Midbrain (tissue), 1 donor: ENCODE measurements at places on chromosomes 5 and 9.

GRCh38 chr5:179805070-179805528 is 1.6 kb downstream of the MGAT4B start:
- DNase-seq = no peak

DNA sequence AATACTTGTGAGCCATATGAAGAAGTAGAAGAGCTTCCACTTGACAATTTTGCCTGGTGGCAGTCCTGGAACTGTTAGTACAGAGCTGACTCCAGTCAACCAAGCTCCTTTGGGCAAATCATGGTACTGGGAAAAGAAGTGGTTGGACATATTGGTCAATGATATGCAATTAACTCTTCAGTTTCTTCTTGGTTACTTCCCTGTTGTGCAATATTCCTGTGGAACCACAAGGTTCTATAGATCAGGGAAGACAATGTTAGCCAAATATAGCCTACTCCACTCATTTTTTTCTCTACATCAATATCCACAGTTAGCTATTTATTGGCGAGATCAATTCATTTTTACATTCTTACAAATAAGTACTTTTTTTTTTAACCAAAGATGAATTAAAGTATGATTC is 14.4 kb upstream of the GDA start:
- no peak for DNase-seq

DNA sequence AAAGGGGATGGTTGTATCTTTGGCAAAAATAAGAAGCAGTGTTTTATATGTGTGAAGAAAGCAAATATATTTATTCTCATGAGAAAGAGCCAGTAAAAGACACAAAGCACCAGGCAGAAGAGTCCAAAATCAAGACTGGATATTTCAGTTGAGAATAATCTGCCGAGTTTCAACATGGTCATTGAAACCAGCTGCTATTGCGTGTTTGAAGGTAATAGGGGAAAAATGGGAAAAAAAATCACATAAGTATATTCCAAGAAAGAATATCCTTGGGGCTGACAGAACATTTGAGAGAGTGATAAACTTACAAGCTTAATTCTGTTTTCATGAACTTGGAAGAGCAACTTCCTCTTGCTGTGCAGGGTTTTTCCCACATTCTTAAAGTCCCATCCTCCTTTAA is 79.9 kb downstream of the ISOC1 start:
- no peak for DNase-seq

GRCh38 chr5:40486437-40487275 is 193.1 kb upstream of the PTGER4 start:
- peak; percentile 39 for DNase-seq

DNA sequence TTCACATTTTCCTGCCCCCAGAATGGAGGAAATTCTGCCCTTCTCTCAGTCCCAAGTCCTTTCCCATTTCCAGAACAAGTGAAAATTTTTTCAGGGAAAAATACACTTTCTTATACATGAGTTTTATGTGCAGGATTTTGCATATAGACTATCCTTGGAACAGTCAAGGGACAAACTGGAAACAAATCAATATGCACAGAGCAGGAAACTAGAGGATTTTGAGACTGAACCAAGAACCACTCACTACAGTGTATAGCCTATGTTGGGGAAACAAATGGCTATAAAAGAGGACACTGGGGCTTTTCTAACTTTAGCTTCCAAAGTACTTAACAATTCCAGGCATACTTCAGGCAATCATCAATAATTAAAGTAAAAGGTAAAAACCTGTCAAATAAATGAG is 1036.1 kb upstream of the ARRDC3 start:
- DNase-seq = no peak

GRCh38 chr5:56506211-56506965 is 273.3 kb upstream of the ANKRD55 start:
- no peak for DNase-seq

DNA sequence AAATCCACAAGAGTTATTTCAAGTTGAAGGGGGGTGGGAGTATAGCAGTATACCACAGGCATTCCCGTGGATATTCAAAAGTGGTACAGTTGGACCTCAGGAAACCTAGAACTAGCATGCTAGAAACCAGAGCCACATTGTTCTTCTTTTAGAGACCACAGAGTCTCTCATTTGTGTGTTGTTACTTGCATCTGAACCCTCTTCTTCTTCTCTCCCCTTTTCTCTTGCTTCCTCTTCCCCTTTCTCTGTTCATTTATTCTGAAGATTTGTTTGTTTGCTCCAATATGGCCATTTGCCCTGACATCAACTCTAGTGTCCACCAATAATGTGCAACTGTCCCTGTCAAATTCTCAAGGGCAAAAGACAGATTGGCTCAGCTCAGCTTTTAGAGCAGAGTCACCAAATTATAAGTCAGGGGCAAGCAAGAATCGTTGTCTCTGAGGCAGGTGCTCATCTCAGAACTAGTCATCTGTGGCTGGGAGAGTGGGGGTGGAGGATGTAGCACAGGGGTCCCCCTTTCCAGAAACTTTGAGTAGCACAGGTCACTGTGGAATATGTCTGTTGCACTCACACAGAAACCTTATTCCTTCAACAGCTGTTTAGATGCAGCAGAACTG is 321.1 kb downstream of the ARRDC3 start:
- DNase-seq = no peak

DNA sequence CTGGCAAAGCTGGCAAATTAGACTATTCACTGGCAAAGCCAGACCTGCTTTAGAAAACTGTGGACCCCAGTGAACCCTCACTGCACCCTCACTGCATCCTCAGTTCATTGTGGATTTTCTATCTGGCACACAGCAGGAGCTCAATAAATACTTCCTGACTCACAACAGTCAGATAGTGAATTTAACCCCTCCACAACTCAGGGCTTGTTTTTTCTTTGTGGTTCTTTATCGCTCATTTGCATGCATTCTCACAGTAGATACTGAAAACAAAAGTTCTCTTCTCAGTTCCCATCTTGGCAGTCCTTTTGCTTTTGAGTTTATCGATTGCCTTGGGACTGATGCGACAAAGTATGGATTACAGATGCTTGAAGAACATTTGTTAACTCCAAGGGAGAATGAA is 99.8 kb downstream of the ACTL7B start:
- DNase-seq = no peak

- no peak for DNase-seq
Observed at GRCh38 chr9:137593176-137593575, 2.9 kb upstream of the ZMYND19 start.

DNA sequence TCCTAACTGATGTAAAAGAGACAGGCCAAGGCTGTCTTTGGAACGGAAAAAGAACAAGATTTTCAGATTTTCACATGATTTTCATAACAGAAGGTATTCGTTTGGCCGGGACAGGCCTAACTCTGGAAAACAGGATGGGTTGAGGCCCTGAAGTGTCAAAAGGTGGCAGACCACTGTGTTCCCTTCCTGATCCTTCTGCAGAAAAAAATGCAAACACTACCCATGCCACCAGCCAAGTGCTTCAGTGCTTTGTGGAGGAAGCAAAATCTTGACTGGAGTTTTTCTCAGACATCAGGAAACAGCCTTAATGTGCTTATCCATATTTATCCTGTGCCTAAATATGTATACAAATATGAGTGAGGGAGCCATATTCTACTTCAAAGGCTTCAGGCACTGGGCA is 113.5 kb upstream of the IL6ST start:
- DNase-seq = no peak

- DNase-seq = no peak
Observed at GRCh38 chr5:144864118-144864517, 693.4 kb downstream of the KCTD16 start.

DNA sequence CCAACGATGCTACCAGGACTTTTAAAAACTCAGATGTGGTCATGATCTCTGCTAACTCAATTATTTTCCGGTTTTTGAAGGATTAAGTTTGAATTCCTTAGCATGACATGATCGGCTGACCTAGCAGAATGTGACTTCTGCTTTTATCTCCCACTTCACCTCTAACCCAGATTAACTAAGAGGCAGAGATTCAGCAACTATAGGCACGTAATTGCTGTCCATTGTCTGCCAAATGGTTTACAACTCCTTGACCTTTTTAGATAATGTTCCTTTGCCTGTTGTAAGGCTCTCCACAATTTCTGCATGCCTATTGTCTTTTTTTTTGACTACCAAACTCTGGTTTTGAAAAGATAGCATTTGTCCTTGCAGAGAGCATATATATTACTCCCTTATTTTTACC is 268.2 kb downstream of the BRINP1 start:
- DNase-seq = no peak

DNA sequence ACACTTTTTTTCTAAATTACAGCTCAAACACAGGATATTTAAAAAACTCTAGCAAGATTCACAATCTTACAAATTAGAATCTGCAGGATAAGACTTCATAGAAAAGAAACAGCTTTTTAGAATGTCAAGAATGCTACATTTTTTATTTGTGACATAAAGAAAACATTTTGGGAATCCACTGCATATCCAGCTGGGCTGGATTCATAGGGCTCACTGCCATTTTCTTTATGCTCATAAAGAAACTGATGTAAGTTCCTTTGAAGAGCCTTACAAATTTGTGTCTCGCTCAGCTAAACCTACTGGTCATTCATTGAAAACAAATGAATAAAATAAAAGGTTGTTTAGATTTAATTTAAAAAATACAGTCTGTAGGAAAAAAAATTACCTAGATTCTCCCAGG is 332.3 kb downstream of the TRPM3 start:
- no peak for DNase-seq

- DNase-seq = no peak
Observed at GRCh38 chr5:133977161-133977787, 8.8 kb upstream of the C5orf15 start.

GRCh38 chr5:137344723-137345322 is 154.3 kb downstream of the SPOCK1 start:
- DNase-seq = peak; percentile 73

GRCh38 chr5:1763548-1763911 is 36.1 kb downstream of the MRPL36 start:
- peak; percentile 9 for DNase-seq

- DNase-seq = peak; percentile 79
Observed at GRCh38 chr9:136840877-136841645, 1.2 kb upstream of the AJM1 start.

DNA sequence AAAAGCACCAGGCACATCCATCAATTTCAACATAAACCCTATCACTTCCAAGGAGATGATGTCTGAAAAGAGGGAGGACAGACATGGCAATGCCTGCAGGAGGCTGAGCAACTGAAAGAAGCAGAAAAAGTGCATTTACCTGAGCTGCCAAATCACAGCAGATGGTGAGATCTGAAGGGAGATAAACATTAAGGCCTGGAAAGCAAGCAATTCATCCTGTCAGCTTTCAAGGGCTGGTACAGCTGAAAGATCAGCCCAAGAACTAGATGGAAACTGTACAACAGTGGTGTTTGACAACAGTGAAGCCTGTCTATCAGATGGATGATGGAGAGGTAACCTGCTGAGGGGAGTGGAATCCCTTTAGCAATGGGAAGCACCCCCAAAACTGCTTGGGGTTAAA is 433.2 kb upstream of the ZNF608 start:
- no peak for DNase-seq

GRCh38 chr9:22052376-22052945 is 43.4 kb upstream of the CDKN2B start:
- DNase-seq = peak; percentile 40

DNA sequence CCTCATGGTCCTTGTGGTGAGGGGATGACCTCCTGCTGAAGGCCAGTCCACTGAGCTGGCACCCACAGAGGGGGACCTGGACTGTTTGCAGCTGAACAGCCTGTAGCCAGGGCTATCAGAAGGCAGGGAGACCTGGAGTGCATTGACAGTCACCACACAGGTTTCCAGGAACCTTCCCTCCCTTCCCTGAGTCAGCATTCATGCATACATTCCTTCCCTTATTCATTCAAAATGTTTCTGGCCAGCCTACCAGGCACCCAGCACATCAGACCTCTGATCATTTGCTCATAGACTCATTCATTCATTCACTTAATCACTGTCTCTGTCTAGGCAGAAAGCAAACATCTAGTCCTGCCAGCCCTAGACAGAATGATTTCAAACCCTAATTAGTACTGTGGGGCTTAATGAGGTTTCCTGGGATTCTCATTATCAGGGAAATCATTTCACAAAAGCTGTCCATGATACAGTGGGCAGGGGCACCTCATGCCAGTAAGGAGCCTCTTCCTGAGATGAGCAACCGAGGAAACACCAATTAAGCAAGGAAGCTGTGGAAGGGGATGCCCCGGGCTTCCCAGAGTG is 110.1 kb upstream of the PPP1R26 start:
- no peak for DNase-seq

GRCh38 chr5:167665841-167666375 is 625.5 kb upstream of the WWC1 start:
- DNase-seq = no peak

- DNase-seq = no peak
Observed at GRCh38 chr5:65866837-65867521, 59.4 kb upstream of the ERBIN start.

- no peak for DNase-seq
Observed at GRCh38 chr9:1469996-1470395, 419.8 kb downstream of the DMRT2 start.

DNA sequence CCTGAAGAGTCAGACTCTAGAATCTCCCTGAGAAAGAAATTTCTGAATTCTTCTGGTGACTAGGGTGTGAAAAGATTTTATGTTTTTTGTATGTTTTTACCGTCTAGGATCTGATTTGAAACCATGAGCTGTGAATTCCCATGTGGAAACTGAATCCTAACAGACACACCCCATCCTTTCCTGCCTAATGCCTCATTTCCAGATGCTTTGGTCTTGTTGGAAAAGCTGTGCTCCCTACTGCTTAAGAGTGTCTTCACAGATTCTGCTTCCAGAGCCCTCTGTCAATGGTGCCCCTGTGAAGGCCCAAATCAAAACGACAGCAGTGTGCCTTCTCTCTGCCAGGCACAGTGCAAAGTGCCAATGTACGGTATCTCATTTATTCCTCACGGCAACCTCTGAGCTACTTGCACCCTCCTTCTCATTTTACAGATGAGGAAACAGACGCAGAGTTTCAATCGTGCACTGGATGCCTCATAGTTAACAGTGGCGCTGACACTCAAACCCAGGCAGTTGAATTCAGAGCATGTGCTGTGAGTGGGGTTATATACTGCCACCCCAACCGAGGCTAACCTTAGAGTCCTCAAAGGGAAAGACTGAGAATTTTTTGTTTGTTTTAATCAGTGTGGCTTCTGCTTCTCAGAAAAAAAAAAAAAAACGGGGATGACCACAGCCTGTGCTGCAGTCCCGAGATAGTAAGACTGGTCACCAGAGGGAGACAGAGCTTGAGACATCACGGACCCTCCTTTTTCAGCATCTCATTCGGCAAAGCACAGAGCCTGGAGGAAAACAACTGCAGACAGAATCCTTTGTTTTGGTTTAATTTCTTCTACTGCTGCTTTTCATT is 188.4 kb downstream of the SNCAIP start:
- peak; percentile 68 for DNase-seq

- peak; percentile 54 for DNase-seq
Observed at GRCh38 chr9:129570450-129571297, 50.2 kb downstream of the C9orf50 start.
